ENCODE measurements at places on chromosomes 1 and 21.

GRCh38 chr1:191255354-191256054 is 777.8 kb upstream of the BRINP3 start:
- DNase-seq: no peak

- DNase-seq: no peak
Observed at GRCh38 chr1:206573319-206573718, 38.9 kb downstream of the EIF2D start.

DNA sequence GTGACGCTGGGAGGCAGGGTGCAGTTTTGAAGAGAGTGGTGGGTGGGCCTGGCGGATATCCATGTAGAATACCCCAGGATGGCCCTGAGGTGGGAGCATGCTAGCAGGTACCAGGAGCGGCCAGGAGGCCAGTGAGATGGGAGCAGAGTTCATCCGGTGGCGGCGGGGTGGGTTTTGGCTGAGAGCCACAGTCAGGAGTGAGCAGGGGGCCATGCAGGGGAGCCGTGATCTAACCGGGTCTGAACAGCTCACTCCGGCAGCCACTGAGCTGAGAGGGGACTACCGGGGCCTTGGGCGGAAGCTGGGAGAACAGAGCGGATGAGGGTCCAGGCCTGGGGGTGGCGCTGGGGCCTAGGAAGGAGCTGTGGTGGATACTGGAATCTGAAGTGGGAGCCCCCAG is 47.6 kb upstream of the LRP8 start:
- no peak for DNase-seq

DNA sequence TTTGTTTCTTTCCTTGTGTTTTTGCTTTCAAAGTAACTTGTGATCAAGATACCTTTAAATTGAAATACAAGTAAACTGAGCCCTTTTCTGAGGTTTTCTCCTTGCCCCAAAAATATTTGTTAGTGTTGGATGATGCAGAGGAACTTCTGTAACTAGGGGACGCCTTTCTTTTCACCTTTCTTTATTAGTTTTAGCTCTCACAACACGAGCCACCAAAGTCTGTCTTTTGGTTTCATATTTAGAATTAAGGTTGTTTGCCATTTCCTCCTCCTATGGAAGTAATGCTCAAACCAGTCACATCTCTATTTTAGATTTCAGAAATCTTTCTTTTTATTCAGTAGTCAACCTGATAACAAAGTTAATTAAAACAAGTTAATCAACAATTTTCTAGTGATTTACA is 120.8 kb downstream of the ZP4 start:
- no peak for DNase-seq

- DNase-seq: no peak
Observed at GRCh38 chr1:232038706-232039677, 412.4 kb downstream of the DISC1 start.
